Hippocampal formation (tissue), 2 donors: ENCODE measurements at places on chromosomes 7 and 10.

GRCh38 chr7:36874041-36874440, 149.7 kb upstream of the AOAH start:
- no peak for DNase-seq

DNA sequence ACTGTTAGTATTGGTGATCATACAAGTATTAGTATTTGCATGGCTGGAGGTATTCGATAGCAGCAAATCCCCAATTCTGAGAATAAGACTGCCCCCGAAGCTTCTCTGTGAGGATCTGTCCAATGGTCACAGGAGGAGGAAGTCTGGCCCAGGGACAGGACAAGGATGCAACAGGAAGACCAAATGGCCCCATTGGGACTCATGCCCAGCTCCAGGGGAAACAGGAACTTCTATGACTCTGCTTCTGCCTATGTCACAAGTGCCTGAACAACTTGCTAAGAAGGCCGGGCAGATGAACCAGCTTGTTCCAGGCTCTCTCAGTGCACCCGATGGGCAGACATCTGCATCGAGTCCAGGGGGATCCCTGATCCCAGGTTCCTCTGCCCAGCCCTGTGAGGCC, 172.0 kb upstream of the GRB10 start:
- no peak for DNase-seq

- no peak for DNase-seq
These were observed 13.6 kb downstream of the PRXL2A start for GRCh38 chr10:80421707-80422536.

GRCh38 chr7:151226560-151226874, 488 bp downstream of the ABCF2 start:
- no peak for DNase-seq

DNA sequence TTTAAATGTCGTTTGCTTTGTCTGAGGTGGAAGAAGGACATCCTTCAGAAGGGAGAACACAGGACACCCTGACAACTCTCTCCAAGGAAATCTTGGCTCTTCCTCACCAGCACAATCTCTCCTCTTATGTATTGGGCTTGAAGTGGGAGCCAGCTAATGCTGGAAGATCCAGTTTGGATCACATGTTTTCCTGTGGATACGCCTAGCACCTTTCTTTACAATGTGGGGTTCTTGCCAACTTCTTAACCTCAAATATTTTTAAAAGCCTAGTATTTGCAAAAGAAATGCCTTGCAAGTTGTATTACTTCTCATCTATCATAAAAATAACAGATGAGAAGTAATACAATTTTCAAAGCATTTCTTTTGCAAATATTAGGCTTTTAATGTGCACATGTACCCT, 76.4 kb downstream of the FRMD4A start:
- DNase-seq, result no peak

- DNase-seq, result no peak
These were observed 237.2 kb downstream of the GLI3 start for GRCh38 chr7:41999736-42000283.

- no peak for DNase-seq
These were observed 181.2 kb downstream of the KCNMA1 start for GRCh38 chr10:77456414-77456813.

DNA sequence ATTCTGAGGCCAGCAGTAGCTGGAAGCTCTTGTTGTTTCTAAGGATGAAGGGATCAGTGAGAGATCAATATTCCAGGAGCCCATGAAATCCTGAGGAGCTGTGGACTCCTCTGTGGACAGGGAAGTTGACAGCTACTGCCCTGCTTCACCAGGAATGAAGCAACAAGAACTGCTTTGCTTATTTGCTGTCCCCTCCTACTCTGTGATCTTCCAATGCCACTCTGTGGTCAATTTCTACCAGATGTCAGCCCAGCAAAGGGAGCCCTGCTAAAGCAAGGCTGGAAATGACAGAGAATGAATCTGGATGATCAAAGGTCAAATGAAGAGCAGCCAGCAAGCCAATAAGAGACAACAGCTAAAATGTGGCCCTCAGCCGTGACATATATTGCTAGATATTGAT, 227.5 kb upstream of the CHRM2 start:
- DNase-seq, result no peak

GRCh38 chr10:119303886-119304285, 96.5 kb downstream of the GRK5 start:
- DNase-seq, result no peak

DNA sequence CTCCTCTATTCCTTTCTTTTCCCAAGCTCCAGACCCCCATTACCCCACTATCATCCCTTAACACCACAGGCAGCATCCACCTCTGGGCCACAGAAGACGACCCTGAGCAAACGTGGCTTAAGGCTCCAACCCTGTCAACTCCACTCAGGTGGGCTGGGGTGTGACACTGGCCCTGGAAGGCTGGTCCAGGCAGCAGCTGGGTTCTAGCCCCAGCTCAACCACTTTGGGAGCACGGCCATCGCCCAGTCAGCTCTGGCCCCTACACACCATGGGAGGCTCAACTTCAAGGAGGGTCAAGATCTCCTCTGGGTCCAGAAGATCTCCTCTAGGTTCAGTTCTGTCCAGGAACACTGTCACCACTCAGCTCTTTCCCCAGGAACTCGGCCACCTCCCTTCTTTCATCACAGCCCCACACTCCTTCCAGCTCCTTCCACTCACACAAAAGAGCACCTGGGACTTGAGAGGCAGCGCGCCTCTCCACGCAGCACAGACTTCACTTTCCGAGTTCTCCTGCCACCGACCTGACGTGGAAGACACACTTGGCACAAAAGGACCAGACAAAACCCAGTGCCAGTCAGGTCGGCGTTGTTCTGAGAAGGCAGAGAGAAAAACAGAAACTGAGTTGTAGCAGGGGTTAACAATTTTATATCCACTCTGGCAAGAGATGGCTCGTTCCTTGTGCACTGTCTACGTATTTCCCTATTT, 84.1 kb downstream of the CTBP2 start:
- no peak for DNase-seq

- DNase-seq, result no peak
These were observed 11.8 kb downstream of the INPP5A start for GRCh38 chr10:132549371-132549770.

DNA sequence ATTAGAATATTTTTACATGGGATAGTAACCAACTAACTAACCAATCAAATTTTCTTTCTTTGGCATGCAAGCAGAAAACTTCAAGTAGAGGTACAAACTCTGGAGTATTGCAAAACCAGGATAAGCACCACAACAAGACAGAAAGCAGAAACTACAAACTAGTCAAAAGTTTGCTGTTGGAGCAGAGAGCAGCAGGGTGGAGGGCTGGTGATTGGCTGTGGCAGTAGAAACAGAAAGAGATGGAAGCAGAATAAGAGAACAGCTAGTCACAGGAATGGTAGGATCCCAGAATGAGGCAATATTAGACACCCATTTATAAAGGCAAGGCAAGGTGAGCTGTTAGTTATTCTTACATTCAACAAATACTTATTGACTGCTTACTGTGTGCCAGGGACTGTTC, 6.8 kb upstream of the MACC1 start:
- DNase-seq, result no peak

GRCh38 chr7:70104243-70104642, 506.0 kb downstream of the AUTS2 start:
- DNase-seq, result no peak

DNA sequence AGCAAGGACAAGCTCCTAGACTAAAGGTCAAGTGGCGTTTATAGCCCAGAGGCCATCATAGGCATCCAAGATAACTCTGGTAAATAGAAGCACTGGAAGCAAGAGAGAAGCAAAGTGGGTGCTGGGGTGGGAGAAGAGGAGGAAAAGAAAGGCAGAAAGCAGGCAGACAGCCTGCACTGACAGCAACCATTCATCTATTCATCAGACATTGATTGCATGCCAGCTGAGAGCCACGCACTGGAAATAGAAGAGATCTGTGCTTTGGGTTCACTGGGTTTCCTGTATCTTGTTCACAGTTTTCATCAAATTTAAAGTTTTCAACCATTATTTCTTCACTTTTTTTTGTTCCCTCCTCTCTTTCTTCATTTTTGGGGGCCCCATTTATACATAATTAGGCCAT, 4.7 kb upstream of the SLIT1 start:
- no peak for DNase-seq

DNA sequence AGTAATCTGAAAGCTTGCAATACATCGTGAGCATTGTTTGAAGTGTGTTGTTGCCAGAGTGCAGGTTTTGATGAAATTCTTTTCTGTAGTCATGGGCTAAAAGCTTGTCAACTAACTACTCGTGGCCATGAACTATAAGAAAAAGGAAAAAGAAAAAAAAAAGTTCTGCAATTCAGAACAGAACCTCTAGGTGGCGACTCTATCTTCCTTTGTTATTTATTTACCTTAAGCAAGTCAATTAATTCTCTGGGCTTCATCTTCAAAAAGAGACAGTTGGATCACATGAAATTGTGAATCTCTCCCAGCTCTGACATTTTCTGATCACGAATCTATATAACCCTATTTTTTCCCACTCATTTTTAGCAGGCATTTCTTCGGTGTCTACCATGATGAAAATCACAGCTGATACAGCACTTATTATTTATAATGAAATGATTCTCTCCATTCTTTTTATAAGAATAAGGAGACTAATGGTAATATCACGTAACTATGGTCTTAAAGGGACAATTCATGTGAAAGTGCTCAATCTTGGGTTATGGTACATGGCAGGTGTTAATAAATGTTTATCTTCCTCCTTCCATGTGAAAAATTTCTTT, 18.8 kb downstream of the TMEM196 start:
- DNase-seq, result no peak

- no peak for DNase-seq
These were observed 201.8 kb downstream of the LHFPL3 start for GRCh38 chr7:104530251-104530650.

DNA sequence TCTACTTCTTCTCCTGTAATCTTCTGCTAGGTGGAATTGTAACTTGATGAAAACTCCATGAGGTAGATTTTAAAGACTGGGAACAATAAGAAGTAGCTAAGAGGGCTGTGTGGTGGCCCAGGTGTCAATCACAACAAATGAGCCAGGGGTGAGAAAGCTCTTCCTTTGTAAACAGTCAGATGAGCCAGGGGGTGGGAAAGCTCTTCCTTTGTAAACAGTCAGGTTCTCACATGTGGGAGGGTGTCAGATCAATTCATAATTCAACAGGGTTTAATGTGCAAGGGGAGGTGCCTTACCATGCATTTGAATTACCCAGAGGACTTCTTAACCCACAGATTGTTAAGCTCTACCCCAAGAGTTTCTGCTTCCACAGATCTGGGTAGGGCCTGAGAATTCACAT, 312.4 kb upstream of the AUTS2 start:
- DNase-seq, result no peak

DNA sequence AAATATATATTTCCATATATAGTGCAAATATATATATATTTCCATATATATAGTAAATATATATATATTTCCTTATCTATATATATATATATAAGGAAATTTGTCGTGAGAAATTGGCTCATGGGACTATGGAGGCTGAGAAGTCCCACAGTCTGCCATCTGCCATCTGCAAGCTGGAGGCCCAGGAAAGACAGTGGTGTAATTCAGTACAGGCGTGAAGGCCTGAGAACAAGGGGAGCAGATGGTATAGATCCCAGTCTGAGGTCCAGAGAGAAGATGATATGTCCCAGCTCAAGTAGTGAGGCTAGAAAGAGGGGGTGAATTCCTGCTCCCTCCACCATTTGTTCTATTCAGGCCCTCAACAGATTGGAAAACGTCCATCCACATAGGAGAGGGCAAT, 78.9 kb downstream of the MTPN start:
- no peak for DNase-seq

DNA sequence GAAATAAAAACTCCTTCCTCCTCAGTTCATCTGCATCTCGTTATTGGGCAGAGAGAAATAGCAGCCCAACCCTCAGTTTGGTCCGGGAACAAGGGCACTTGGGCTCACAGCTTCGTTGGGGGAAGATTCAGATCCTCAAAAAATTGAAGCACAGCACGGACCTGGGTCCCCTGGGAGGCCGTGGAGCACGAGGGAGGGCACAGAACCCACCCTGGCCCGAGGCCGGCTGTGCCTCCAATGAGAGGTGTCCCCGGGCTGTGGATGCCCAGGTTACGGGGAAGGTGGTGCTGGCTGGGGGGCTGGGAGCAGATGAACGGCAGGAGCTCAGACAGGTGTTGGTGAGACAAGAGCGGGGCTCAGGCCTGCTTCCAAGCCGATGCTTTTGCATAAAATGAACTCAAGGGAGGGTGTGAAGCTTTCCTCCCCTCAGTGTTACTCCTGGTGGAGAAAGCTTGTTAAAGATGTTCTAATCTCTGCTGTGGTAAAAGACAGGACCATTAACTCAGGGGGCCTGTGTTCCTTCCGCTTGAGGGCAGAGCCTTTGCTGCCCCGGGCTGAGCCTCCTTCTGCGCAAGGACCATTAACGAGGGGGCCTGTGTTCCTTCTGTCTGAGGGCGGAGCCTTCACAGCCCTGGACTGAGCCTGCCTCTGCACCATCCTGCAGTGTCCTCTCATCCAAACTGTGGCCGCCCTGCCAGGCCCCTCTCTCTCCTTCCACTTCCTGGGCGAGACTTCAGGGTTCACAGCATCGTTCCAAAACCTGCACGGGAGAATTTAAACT, 302.2 kb downstream of the ADARB2 start:
- DNase-seq, result no peak

- DNase-seq, result no peak
These were observed 77.2 kb upstream of the TNRC18 start for GRCh38 chr7:5500777-5501350.

- no peak for DNase-seq
These were observed 191.6 kb downstream of the LSM5 start for GRCh38 chr7:32298408-32299132.

DNA sequence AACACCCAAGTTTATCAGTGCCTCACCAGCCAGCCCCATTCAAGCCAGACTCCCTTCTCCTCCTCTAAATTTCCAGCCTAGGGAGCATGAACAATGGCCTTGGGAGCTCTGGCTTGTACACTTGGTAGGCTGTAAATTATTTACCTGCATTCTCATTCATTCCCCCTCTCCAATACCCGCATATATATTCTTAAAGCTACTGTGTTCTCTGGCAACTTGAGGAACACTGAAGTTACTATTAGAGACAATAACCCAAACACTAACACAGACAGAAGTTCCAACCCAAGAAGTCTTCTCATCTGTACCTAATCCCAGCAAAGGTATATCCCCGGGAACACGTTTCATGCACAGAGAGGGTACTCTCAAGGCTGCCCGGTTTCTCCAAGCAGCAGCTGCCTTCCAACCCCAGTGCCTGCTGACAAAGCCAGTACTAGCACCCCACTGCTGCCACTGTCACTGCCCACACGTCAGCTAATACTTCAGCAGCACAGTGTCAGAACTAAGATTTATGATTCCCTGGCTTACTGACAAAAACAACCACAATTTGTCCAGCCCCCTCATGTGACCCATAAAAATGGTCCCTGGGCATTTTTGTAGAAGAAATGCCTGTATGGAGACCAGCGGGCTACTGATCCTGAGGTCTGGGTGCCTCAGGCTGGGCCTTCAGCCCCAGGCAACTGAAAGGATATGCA, 3.1 kb downstream of the WDR91 start:
- DNase-seq, result no peak

DNA sequence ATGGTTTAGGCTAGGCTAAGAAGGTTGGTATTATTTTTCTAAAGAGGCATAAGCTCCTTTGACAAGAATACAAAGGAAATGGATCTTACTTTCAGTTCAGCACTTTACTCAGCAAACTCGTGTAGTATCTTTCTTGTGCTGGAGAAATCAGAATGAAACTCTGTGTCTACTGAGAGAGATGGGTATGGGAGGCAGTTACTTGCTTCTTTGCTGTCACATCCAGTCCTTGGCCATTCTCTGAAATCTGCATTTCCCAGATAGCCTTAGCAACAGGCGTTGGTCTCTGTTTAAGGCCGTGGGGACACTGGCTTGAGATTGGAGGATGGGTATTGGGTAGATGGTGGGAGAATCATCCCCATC, 180.5 kb downstream of the NRP1 start:
- no peak for DNase-seq
